ENCODE measurements at places on chromosomes 7 and 10.

- DNase-seq: no peak
Observed at GRCh38 chr7:2605608-2606538, 25.9 kb upstream of the TTYH3 start.

DNA sequence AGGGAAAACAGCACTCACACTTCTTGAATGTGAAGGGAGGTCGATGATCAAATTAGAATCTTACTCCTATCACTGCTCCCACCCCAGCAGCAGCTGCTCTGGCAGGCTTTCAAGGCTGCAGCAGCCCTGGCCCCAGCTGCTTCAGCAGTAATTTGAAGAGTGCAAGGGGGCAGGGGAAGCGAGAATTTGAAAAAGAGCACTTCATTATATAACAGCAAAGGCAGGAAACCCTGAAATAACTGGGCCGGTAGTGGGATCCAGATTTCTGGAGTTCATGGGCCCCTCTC lies 44.9 kb downstream of the MYPN start:
- peak; percentile 94 for DNase-seq

- peak; percentile 9 for DNase-seq
Observed at GRCh38 chr10:56605051-56605450, 244.0 kb upstream of the ZWINT start.

DNA sequence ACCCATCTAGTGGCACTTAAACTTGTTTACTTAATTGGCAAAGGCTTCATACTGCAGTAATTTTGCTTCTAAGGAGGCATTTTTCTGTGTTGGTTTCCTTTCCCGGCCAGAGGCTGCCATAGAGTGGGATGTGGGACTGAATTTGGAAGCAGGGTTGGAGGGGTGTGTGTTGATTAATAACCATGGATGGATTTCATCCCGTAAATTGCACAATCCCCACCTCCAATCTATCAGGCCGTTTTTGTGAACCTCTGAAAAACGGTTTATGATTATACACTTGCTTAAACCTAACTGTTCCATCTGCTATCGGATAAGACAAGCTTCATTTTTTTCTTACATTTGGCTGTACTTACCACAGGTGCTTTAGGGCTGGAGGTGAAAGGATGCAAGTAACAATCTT lies 1.3 kb downstream of the TMEM60 start:
- no peak for DNase-seq

DNA sequence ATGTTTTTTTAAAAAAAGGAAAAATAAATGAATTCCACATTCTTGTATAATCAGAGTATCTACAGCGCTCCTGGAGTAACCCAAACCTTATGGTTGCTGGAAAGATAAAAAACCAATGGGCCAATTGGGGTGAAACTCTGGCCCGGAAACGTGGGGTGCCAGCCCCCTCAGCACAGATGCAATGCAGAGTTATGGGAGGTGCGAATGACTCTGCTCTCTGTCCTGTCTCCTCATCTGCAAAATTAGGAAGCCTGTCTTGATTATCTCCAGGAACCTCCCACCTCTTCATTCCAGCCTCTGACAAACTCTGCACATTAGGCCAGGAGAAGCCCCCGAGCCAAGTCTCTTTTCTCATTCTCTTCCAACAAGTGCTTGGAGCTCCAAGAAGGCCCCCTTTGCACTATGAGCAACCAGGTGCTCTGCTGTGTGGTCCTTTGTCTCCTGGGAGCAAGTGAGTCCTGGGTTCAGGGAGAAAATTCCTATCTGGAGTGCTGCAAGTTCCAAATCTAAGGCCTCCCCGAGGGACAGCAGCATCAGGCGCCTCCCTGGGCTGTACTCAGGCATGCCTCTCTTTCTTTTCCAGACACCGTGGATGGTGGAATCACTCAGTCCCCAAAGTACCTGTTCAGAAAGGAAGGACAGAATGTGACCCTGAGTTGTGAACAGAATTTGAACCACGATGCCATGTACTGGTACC lies 130.5 kb upstream of the PRSS1 start:
- no peak for DNase-seq

GRCh38 chr10:121525251-121526134 lies 72.8 kb downstream of the FGFR2 start:
- peak; percentile 82 for DNase-seq

Data from muscle of leg (tissue), 16 donors.